ENCODE measurements at places on chromosomes 7 and 10. TPM values are rescaled to one million over a fixed set of nuclear protein-coding genes. Genes with fewer than 3 reads are reported as not detected.

DNA sequence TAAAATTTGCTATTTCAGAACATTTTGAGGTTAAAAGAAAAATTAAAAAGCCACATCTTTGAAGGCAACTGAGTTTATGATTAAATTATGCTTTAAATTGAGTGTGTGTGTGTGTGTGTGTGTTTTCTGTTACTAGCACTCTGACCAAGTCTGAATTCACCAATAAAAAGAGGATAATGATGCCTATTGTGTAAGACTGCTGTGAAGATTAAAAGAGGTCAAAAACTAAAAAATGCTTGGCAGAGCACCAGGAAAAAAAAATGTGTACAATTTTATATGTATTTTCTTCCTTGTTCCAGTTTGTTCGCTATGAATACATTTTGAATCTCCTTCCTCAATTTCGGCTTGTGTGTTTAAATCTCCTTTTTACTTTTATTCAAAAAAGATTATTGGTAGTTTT, 316.6 kb upstream of the MAGI2 start:
- no peaks in the 10 kb centered on the region for H3K27me3 ChIP-seq
- no peaks in the 10 kb centered on the region for H3K4me1 ChIP-seq
- H3K36me3 ChIP-seq, result no peaks in the 10 kb centered on the region
- no peak overlapping the region for H3K4me3 ChIP-seq
- H3K27ac ChIP-seq, result no peak overlapping the region

DNA sequence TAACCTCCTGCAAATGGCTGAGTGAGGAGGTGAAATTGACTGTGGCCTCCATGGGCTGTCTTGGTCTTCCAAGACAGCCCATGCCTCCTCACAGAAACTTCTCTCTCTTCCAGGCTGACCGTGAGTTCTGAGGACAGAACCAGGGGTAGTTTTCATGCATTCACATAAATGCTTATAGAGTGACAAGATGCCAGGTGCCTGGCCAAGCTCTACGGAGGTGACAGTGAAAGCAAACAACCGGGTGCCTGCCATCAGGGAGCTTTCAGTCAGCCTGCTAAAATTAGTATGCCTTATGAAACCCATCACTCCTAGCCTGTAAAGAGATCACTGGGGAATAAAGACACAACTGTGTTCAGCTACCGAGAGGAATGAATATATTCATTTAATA, 919 bp upstream of the RHOBTB1 start:
- no peak for DNase-seq
- H3K4me3 ChIP-seq, result peak overlapping the region; percentile 32
- no peaks in the 10 kb centered on the region for H3K36me3 ChIP-seq

DNA sequence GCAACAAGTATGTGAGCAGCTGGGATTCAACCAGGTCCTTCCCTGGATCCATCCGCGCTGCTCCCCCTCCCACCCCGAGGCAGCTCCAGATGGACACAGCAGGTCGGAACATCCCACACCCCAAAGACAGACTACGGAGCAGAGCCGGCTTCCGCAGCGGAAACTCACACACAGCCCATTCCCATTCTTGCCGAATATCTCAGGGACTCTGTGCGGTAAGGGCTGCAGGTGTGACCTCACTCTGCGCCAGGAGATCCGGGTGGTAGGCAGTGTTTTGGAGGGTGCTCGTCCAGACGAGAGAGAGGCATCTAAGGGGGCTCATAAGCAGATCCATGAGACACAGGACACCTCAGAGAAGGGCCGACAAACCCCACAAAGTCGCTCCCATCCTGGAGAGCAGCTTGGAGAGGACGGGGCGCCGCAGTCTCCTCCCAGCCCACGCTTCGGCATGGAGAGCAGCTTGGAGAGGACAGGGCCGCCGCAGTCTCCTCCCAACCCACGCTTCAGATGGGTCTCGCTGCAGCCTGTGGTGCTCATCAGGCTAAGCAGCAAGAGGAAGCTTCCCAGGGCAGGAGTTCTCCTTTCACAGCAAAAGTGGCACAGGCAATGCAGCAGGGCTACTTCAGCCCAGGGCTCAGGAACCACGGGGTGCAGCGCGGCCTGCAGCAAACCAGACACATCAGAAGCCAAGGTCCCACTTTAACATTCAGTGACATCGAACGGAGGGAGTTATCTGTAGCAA, 179.9 kb downstream of the DIP2C start:
- H3K36me3 ChIP-seq, result no peaks in the 10 kb centered on the region
- peaks cover 12% of the 10 kb centered on the region for H3K4me1 ChIP-seq
- no peak overlapping the region for H3K4me3 ChIP-seq
- no peak overlapping the region for H3K27ac ChIP-seq
- H3K27me3 ChIP-seq, result peaks cover 14% of the 10 kb centered on the region

- no peaks in the 10 kb centered on the region for H3K27me3 ChIP-seq
- H3K36me3 ChIP-seq, result no peaks in the 10 kb centered on the region
- H3K4me1 ChIP-seq, result no peaks in the 10 kb centered on the region
- no peak overlapping the region for H3K27ac ChIP-seq
Observed at GRCh38 chr7:80508440-80508839, 3.4 kb downstream of the GNAT3 start.

DNA sequence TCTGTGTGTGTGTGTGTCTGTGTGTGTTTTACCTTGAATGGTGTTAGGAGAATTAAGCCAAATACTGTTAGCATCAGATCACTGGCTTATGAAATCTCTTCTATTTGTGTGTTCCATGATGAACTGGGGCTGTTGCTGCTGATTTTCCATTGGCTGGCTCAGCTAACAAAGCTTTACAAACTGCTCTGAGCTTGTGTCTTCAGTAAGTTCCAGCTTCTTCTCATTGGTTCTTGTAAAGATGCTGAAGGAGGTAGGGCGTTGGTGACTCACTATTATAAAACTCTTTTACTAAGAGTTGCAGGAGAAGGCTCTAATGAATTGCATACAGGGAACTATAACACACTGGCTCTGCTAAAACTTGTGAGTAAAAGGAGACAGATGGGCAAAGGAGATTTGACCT, 136.4 kb upstream of the PRKCQ start:
- no peak for DNase-seq
- H3K27me3 ChIP-seq, result peaks cover 59% of the 10 kb centered on the region
- peaks cover 4% of the 10 kb centered on the region for H3K4me1 ChIP-seq
- H3K4me3 ChIP-seq, result no peak overlapping the region
- no peaks in the 10 kb centered on the region for H3K36me3 ChIP-seq

- no peak overlapping the region for H3K4me3 ChIP-seq
- no peak for DNase-seq
- H3K27me3 ChIP-seq, result peaks cover 13% of the 10 kb centered on the region
Observed at GRCh38 chr10:118610577-118610976, 15.1 kb upstream of the PRLHR start.

GRCh38 chr7:27300421-27300820, 57.8 kb downstream of the EVX1 start:
- DNase-seq, result no peak
- H3K27ac ChIP-seq, result no peak overlapping the region

- H3K4me3 ChIP-seq, result no peak overlapping the region
- no peaks in the 10 kb centered on the region for H3K27me3 ChIP-seq
- H3K36me3 ChIP-seq, result peaks cover 25% of the 10 kb centered on the region
Observed at GRCh38 chr7:121521711-121522400, 125.7 kb upstream of the FAM3C start.

DNA sequence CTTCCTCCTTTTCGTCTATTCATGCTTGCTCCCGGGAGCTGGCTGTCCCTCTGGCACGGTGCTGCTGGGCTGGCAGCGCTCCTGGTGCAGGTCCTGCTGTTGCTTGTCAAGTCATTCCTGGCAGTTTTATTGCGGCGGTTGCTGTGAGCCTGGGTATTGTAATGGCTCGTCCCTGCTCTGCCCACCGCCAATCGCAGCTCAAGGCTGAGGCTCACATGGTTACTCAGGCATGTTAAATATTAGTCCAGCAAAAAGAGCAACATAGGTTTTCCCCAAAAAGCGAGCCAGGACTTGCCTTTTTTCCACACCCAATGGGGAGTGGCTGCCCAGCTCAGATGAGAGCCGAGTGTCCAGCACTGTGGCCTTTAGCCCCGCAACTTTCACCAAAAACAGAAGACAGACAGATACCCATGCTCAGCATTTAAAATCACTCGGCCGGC, 492.9 kb upstream of the FOXK1 start:
- H3K4me3 ChIP-seq, result no peak overlapping the region
- H3K4me1 ChIP-seq, result no peaks in the 10 kb centered on the region
- no peak for DNase-seq
- no peak overlapping the region for H3K27ac ChIP-seq
- no peaks in the 10 kb centered on the region for H3K27me3 ChIP-seq
- H3K36me3 ChIP-seq, result no peaks in the 10 kb centered on the region

The STEAP2 gene
- total RNA-seq, result not detected

The SCD gene
- 121 TPM for total RNA-seq

The NUTM2B gene
- total RNA-seq, result 2.0 TPM

Data from activated CD8-positive, alpha-beta memory T cell treated with anti-CD3 and anti-CD28 coated beads, Interleukin-2, amount 10 ng/mL, durations not matched to agents 7 days and 5 days (primary cell).